ENCODE measurements at places on chromosomes 16 and 17. TPM values are rescaled to one million over a fixed set of nuclear protein-coding genes. Genes with fewer than 3 reads are reported as not detected.

GRCh38 chr17:56289321-56289720 is 136.0 kb downstream of the ANKFN1 start:
- DNase-seq: no peak

DNA sequence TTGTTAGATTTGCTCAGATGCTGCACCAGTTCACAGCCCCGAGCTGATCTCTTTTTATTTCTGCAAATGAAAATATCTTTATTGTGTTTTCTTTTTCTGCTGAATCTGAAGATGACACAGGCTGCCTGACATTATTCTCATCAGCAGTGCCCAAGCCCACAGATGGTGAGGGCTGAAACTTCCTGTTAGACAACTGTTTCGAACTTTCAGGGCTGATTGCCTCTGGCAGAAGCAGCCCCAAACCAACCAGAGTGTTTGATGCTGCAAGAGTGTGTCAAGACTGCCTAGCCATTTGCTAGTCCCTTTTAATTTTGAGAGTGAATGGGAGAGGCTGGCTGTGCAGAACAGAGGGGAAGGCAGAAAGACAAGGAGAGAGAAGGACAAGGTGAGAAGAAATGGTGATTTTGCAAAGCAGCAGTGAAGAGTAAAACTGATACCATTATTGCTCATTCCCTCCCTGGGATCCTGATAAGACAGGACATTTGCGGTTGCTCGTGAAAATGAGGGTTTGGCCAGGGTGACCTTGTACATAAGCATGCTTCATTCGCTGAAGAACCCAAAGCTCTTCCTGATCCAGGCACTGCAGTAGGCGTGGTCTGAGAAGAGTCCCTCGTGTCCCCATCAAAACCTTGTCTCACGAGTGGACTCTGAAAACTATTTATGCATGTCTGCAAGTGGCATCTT is 77.2 kb downstream of the TMEM114 start:
- DNase-seq: peak; percentile 8

DNA sequence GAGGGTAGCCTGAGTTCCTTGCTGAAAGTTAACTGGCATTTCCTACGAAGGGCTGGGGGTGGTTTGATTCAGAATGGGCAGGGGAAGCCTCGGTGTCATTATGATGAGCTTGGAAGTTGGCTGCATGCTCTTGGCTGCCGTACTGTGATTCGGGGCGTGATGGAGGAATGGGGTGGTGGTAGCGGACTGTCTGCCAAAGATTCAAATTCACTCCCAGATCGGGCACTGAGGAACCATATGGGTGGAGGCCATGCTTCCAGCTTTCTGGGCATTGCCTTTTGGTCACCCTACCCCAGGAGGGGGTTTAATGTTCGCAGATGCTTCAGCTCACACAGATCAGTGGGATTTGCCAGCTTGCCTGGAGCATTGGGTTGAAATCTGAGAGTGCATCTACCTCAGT is 492.8 kb upstream of the EEF2KMT start:
- DNase-seq: no peak

DNA sequence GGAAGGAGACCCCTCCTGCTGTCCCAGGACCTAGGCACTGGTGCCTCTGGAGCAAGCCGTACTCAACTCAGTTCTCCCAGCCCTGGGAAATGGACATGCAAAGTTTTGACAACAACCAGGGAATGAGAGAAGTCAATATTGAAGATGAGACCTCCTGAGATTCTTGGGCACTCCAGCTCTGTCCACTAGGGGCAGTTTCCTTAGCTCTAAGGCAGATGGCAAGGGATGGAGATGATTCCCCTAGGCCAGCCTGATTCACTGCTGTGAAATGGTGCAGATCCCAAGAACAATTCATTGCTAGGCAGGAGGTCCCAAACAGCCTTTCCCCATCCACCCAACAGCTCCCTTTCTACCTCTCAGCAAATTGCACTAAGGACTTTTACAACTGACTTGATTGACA is 20.5 kb upstream of the SDR42E2 start:
- DNase-seq: no peak

DNA sequence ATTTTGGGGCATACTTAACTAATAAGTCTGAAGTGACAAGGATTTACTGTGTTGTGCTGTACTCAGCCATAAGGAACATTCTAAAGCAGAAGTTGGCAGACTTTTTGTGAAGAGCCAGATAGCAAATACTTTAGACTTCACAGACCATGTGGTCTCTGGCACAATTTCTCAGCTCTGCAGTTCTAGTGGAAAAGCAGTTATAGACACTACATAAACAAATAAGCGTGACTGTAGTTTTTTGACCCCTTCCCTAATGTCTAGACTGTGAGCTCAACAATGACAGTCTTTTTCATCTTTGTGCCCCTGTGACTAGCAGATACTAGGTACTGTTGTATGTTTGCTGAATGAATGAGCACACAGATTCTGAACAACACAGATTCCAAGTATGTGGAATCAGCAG is 4.9 kb downstream of the RPAIN start:
- DNase-seq: no peak

SYNRG gene
- polyA plus RNA-seq: 31.4 TPM

DNA sequence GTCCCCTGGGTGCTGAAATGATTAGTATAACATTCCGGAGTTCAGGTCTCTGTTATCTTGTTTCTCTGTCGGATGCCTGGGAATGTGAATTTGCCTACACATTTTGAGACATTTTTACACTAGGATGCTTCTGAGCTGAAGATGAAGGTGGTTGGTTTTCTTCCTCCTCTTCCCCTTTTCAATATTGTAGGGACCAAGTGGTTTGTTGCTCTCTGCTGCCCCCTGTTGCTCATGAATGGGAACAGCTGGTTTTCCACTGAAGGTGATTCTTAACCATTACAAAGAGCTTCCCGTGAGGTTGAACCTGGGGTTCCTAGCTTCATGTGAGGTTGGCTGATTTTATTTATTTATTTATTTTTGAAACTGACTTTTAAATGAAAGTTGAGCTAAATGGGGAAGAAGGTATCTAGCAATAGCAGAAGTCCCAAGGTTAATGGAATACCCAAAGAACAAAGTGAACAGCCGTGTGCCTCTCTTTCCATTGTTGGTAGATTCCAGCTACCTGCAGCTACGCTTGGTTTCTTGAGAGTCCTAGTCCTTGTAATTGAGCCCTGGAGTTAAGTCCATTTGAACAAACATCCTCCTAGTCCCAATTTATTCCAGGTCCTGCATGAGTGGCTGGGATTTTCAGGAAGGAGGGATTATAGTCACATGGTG is 983.9 kb upstream of the EEF2KMT start:
- no peak for DNase-seq

DNA sequence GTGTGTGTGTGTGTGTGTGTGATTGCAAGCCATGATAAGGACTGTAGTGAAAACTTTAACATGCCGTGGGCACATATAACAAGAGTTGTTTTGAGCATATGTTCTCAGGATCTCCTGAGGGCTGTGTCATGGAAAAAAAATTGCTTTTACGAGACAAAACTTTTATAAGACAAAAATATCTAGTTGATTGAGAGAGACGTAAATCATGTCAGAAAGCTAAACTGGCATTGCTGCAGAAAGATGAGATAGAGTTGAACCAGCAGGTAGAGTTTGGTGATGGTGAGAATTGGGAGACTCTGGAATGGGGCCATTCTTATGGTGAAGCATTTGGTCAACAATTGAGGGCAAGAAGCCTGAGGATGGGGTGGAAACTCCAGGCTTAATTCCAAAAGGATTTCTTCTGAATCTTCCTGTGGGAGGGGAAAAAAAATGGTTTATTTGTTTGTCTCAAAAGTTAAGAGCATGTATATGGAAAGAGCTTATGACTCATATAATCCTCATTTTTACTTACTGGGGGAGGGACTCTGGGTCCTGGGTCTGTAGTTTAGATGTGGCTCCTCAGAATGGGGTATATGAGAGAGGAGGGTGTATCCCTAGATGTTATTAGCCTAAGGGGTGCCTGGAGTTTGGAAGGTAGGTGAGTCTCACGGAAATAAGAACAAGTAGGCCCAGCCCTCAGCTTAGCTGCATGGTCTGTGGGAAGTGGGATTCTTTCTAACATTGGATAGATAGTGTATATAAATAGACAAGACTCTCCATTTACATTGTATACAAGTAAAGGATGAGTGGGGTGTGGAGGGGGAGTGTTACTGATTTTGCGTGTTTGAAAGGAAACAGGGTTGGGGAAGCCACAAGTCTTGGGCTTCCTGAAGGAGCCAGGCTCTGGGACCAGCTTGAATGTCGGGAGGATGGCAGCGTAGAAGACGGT is 7.1 kb downstream of the MINK1 start:
- no peak for DNase-seq

- no peak for DNase-seq
These were observed at the start of gene CHMP6 for GRCh38 chr17:80991645-80992076. TSS of gene CHMP6 (plus strand) at chr17:80991841. CDS start at chr17:80991919, 78 bp downstream.

- DNase-seq: no peak
These were observed 42.9 kb downstream of the LMF1 start for GRCh38 chr16:927931-928330.

EPX gene
- polyA plus RNA-seq: not detected

DNA sequence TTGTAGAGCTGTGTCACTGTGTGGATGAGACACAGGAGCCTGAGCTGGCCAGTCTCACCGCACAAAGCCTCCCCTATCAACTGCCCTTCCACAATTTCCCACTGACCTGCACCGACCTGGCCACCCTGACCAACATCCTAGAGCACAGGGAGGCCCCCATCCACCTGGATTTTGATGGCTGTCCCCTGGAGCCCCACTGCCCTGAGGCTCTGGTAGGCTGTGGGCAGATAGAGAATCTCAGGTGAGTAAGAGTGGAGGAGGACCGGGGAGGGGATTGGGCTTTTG is 37.4 kb downstream of the NLRC5 start:
- no peak for DNase-seq

- DNase-seq: no peak
These were observed 139.4 kb downstream of the ZFHX3 start for GRCh38 chr16:72908362-72909167.

KRT28 gene
- not detected for polyA plus RNA-seq

- no peak for DNase-seq
These were observed 127.3 kb downstream of the GAS7 start for GRCh38 chr17:10071141-10071540.

DBNDD1 gene
- polyA plus RNA-seq: 0.28 TPM
